Activated effector memory CD4-positive, alpha-beta T cell treated with Interleukin-2 at 50 U/mL for 16 hours (primary cell): ENCODE measurements at places on chromosomes 6 and 20.
A peak's percentile ranks its signal among the peaks of the same experiment; 100 is the strongest.

DNA sequence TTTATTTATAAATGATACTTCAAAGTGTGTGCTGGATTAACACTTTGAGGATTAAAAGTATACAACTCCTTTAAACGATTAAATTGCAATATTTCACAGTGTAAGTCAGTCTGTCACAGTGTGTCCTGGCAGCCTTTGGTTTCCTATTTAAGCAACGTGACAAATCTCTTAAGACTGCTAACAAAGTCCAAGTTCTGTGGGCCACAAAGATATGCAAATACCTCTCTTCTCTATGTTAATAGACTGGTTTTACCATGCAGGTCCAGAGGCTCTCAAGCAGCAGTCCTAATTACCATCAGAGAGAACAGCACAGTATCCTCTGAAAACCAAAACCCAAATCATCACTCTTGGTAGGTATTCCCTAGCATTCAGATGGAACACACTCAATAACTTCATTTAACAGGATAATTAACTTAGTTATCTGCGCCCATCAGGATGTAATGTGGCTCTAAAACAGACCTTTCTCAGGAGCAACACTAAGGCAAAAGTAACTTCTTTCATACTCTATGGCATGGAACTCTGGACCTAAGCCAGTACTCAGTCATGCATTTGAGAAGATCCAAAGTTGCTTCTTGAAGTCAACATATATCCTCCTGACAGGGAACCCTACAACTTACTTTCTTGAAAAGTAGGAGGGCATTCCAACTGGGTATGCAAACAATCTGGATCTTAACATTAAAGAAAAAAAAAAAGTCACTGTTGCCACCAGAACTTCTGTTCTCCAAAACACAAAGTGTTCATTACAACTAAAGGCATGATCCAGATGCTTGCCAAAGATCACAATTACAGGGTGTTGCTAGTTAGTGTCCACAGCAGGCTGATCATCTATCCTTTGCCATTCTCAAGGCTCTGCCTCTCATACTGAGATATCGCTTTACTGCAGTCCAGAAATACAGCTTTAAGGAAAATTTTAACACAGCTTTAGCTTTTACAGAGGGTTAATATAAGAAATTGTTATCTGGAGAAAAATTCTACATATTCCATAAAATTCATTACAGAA, 53.2 kb downstream of the MAN1A1 start:
- DNase-seq, result no peak

DNA sequence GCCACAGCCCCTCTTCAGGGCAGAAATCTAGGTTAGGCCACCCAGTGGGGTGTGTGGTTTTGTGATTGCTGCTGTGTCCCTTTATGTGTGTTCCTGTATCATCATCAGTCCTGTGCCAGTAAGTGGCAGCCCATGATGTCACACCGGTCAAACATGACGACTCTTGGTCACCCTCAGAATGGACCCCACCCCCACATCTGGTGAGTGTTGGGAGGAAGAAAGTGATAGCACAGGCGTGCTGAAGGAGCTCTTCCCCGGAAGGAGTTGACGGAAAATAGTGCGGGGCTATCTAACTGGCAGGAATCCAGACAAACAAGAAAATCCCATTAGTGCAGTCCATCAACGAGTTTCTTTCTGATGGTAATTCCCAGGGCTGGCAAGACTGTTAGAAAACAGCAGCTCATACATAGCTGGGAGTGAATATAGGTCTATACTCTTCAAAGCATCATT, 33.4 kb upstream of the IL17A start:
- no peak for DNase-seq

DNA sequence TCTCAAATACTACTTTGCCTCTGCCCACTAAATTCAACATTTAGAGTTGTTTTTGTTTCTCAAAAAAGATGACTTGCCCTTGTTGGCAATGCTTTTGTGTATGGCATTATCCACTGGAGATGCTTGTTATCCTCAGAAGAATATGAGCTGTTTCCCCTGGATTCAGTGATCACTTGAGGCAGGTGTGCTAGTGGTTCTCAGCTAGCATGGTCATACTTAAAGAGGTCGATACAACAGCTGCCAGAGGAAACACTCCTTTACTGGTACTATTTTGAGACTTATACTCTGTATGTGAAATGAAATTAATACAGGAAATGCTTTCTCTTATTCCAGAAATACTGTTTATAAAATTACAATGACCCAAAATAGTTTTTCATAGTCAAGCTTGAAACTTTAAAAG, 122.5 kb downstream of the HIVEP1 start:
- no peak for DNase-seq

DNA sequence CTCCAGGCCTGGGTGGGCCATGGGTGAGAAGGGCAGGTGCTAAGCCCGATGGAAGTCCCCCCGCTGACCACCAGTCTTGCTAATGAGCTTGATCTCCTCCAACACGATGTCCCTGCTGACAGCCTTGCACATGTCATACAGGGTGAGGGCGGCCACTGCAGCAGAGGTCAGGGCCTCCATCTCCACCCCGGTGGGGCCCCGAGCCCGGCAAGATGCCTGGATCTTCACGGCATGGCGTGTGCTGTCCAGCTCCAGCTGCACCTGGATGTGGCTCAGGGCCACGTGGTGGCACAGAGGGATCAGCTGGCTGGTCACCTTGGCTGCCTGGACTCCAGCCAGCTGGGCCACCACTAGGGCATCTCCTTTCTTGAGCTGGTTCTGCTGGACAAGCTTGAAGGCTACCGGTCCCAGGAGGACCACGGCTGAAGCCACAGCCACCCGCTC, 27.9 kb downstream of the MOCS1 start:
- no peak for DNase-seq

DNA sequence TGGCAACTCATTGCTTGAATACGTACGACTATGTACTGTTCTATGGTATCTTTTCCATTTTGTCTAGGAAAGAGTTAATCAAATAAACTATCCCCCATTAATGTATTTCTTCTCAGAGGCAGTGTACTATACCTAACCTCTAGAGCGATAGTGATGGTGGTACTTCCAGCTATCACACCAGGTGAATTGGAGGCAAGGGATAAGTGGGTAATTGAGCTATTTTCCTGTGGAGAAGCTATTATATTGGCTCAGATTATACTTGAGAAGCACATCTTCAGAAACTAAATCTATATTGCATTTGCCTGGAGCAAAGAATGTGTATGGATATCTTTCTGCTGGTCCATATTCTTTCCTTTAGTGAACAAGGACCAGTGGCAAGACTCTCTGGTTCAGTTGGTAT, 430.7 kb upstream of the KHDRBS2 start:
- DNase-seq, result no peak

DNA sequence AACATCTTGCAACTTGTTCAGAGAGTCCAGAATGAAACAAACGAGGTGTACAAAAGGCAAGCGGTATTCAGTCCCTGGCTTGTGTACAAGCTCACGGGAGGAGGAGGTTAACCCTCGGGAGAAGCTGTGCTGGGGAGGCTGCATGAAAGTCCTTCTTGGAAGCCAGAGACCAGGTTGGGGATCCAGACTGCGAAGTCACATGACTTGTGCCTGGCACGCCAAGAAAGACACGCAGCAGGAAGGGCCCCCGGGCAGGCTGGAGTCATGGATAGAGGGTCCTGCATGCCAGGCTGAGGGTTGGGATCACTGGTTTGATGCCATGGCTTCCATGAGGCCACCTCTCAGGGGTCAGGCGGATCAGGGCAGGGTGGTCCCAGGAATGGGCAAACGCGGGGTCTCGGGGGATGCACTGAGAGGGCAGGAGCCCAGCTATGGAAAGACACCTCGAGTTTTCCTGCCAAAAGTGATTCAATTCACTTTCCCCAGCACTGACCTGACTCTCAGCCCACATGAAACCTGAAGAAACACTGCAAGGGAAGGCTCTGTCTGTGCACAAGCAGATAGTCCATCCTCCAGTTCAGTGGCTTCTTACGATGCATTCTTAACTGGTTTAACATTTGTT, 79.4 kb downstream of the DLL1 start:
- no peak for DNase-seq

- DNase-seq, result no peak
These were observed 68.9 kb downstream of the EDN1 start for GRCh38 chr6:12359036-12359435.

DNA sequence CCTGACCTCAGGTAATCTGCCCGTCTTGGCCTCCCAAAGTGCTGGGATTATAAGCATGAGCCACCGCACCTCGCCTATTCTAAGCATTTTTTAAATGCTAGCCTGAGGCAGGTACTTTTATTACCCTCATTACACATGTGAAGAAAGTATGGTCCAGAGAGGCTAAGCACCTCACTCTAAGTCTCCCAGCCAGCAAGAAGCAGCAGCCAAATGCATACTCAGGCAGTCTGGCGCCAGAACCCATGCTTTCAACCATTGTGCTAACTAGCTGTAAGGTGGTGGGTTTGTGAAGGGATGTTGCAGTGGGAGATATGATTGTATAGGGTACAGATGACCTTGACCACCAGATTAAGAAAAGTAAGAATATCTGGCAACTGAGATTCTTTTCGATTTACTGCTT, 26.1 kb upstream of the RIPOR2 start:
- DNase-seq, result no peak

DNA sequence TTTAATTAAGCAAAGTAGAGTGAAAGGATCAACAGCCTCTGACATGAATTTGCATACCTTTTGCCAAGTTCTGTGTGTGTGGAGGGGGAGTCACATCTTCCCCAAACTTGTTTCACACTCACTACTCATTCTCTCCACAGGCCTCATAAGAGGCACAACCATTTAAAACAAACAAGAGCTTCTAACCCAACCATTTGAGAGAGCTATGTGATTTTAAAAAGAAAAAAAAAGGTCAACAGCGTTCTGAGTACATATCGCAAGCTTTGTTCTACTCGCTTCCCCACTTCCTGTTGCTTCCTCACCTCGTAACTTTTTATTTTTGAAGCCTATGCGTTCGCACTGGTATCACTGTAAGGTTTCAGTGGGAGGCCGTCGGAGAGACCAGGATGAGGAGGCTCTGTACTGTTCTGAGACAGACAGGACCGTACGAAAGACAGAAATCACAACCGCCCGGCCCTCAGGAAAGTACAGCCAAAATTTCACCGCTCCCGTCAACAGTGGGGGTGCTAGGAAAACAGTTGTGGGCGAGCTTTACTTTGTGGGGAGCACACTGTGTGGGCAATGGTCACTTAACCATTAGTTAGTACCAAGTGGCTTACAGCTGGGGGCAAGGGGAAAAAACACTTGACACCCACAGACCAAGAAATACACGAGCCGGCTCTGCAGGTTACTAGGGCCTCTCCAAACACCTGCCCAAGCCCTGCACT, 61.3 kb downstream of the TRERF1 start:
- DNase-seq, result peak; percentile 29
